ENCODE measurements at places on chromosomes 7 and 10. TPM values are rescaled to one million over a fixed set of nuclear protein-coding genes. Genes with fewer than 3 reads are reported as not detected.

The HYCC1 gene
- total RNA-seq = 42.3 TPM

The CDK6 gene
- 25.7 TPM for total RNA-seq

The AQP1 gene
- 23.2 TPM for total RNA-seq

The ZNF22 gene
- total RNA-seq = 23.1 TPM

The IFIT2 gene
- total RNA-seq = 14.8 TPM

The FAM131B gene
- 0.37 TPM for total RNA-seq

The PNLIPRP2 gene
- total RNA-seq = not detected

The SLC26A5 gene
- total RNA-seq = 0.88 TPM

The GNGT1 gene
- total RNA-seq = not detected

The HPSE2 gene
- not detected for total RNA-seq

The ASIC3 gene
- total RNA-seq = 2.9 TPM

The MTURN gene
- total RNA-seq = 14.8 TPM

The ZNF800 gene
- total RNA-seq = 49.8 TPM

The FOXP2 gene
- total RNA-seq = 1.1 TPM

The HPS1 gene
- total RNA-seq = 99.8 TPM
